ENCODE measurements at places on chromosomes 2 and 18.

DNA sequence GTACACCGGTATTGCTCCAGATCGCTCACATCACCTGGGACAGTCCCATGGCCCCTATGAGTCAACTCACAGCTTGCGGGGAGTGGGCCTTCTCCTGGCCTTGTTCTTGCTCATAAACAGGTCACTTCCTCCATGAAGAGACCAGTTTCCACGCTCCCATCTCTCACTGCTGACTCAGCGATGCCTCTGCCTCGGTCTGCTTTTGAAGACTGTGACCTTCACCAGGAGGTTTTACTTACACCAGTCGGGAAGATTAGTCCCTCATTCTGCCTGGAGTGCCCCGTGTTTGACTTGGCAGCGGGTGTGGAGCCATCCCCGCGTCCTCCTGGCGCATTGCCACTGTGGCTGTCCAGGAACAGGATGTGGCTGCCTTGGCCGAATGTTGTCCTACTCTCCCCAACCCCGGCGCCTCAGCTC lies 159.8 kb downstream of the RHBDD1 start:
- peak; percentile 49 for DNase-seq

- DNase-seq: no peak
Measured at GRCh38 chr2:133193544-133194361, 374.5 kb downstream of the NCKAP5 start.

DNA sequence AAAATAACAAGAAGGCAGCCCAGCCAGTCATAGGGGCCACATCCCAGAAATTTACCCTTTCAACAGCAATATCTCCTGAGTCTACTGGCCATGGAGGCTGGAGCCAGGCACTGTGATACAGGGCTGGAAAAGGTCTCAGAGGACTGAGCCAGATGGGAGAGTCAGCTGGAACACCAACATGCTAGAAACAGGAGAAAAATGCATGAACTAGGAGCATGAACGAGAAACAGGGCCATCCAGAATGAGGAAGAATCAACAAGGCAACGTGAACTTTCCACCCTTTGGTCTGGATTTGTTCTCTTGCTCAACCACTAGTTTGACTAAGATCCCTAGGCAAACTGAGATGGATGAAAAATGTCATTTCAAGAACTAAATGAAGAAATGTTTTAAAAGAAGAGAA lies 13.1 kb downstream of the PID1 start:
- no peak for DNase-seq

- no peak for DNase-seq
Measured at GRCh38 chr2:133415210-133415876, 152.9 kb downstream of the NCKAP5 start.

- DNase-seq: no peak
Measured at GRCh38 chr2:240234503-240234951, 94.1 kb upstream of the OTOS start.

GRCh38 chr18:36403896-36404820 lies 106.6 kb downstream of the FHOD3 start:
- no peak for DNase-seq

GRCh38 chr2:37364351-37364750 lies 19.9 kb downstream of the QPCT start:
- no peak for DNase-seq

DNA sequence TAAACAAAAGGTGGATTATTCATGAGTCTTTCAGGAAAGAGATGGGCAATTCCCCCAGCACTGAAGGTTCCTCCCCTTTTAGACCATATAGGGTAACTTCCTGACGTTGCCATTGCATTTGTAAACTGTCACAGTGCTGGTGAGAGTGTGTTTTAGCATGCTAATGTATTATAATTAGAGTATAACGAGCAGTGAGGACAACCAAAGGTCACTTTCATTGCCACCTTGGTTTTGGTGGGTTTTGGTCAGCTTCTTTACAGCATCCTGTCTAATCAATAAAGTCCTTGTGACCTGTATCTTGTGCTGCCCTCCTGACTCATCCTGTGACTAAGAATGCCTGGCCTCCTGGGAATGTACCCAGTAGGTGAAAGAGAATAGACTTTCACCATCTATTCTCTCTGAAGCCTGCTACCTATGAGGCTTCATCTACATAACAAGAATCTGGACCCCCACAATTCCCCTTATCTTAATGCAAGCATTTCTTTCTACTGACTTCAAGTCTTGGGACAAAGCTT lies 148.7 kb downstream of the CABLES1 start:
- peak; percentile 65 for DNase-seq

- no peak for DNase-seq
Measured at GRCh38 chr2:145116834-145117725, 597.2 kb upstream of the ZEB2 start.

- DNase-seq: no peak
Measured at GRCh38 chr18:36595046-36595817, 233.6 kb downstream of the TPGS2 start.

- DNase-seq: no peak
Measured at GRCh38 chr2:217617616-217618022, 385.2 kb downstream of the TNS1 start.

- DNase-seq: no peak
Measured at GRCh38 chr18:25167612-25168410, 184.2 kb downstream of the ZNF521 start.

DNA sequence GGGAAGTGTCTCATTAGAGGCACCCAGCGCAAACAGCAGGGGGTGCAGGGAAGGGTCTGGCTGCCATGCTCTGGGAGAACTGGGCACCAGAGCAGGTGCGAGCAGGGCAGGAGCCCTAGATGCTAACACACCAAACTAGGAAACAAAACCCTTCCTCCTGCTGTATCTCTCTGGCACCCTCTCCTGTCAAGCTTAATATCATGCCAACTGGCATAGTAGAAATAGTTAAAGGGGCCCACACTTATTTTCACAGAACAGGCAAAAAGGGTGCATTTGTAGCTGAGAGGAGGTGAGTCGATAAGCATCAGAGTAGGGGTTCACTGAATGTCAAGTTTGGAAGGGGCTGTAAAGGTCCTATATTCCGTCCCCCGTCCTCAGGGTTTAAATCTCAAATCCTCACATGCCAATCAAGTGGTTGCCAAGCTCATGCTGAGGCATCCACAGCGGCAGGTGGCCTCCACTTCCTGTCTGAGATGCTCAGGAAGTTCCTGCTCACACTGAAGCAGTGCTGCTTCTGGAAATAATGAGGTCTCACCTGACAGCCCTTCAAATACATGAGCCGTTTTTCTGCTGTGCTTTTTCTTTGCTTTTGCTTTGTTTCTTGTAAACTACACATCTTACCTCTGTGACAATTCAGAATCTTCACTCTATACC lies 14.9 kb upstream of the ACKR3 start:
- DNase-seq: no peak

DNA sequence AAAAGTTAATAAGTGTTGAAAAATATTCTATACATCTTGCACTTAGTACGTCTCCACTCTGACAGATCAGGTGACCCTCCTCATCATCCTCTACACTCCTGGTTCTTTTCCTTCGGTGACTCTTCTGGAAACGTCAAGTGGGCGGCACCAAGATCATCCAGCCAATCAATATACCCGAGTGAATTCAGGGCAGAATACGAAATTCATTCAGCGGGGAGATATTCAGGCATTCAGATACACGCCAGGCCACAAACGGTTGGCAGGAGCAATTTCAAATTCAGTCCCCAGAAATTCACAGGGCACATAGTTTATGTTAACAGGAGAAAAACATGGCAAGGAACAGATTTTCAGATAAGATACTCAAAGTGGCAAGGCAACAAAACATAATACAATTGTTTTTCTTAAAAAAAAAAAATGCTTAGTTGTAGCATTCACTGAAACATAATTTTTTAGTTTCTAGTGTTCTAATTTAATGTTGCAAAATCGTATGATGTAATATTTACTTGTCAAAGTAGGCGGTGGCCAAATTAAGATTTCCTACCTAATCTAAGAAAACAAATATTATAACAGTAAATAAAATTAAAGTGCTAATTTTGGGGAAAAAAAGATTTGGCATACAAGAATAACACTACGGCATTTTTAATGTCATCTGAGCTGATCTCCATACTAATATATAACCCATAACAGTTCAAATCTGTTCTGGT lies 4.2 kb downstream of the CLK1 start:
- DNase-seq: no peak

DNA sequence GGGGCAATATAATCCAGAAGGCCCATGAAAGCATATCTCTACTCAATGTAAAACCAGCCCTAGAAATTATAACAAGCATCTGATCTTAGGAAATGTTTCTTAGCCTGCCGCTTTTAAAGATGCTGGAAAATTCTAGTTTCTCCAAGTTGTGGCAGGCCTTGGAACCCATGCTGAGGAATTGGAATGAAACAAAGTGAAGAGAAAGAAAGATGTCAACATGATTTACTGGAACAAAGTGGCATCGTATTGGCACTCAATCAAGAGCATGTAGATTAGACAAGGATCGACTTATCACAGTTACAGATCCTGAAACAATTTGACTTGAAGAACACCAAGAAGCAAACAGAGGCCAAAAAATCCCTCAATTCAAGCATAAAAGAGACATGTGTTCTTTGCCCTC lies 28.7 kb downstream of the CNTNAP5 start:
- no peak for DNase-seq

GRCh38 chr2:36762764-36763490 lies 66.4 kb downstream of the VIT start:
- no peak for DNase-seq

DNA sequence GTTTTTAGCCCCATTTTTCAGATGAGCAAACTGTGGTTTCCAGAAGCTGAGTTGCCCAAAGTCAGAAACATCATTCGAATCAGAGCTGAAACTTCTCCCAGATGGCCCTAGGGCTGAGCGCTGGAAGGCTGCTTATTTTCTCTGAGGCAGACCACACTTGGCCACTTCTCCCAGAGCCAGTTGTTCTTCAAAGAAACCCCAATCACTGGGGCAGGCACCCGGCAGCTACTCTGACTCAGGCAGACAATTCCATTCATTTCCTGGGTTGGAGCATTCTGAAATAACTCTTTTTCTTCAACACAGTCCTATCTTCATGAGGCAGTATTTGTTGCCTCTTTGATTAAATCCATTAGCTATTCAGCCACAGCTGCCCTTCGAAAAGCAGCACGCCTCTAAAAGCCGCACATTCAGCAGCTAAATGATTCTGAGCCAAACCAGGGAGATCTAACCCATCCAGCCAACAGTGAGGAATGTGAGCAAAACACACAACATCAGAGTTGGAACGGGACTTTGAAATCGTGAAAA lies 40.9 kb downstream of the LRATD1 start:
- DNase-seq: no peak

DNA sequence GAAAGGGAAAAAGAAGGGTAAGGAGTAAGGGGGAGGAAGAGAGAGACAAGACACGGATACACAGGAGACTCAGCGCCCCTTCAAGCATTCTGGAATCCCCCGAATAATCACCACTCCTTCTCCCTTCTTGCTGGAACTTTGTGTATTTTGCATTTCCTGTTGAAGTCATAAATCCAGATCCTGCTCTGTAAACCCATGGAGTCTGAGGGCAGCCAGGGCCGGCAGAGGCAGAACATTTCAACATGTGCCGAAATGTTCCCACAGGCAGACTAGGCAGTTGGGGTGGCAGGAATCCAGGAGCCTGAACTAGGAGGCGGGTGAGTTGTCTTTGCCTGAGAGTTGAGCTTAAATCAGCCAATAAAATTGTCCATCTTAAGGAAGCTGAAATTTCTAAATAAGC lies 193.1 kb downstream of the SH3RF3 start:
- peak; percentile 69 for DNase-seq

GRCh38 chr2:238528953-238529781 lies 102.4 kb downstream of the ASB1 start:
- peak; percentile 30 for DNase-seq

DNA sequence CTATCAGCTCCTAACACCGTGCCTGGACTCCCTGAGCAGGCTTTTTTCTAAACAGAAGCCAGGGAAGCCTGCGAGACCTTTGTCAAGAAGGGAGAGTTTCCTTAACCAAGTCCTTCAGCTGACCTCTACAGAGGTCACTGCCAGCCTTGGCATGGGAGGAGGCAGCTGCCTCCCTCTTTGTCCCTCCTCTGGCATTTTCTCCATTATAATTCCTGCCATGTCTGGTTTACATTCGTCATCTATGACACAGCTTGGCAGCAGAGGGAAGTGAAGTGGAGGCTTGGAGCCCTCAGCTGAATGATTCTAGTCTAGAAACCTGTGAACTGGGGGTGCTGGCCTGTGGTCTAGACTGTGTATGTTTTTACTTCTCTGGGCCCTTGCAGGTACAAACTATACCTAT lies 22.5 kb downstream of the LIPG start:
- DNase-seq: no peak

DNA sequence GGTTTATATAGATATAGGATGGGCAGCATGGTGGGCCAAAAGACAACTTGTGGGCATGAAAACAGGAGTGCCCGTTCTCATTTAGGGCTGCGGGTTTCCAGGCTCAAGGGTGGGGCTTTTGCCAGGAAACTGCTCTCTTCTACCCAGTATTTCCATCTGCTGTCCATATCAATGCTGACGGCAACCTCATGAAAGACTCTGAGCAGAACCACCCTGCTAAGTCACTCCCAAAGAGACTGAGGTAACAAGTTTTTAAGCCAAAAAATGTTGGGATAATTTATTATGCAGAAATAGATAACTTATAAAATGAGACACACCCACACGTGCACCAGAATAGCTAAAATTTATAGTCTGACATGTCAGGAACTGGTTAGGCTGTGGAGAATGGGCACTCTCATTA lies 36.1 kb upstream of the MPPE1 start:
- no peak for DNase-seq

All from foreskin keratinocyte (primary cell).